Activated naive CD4-positive, alpha-beta T cell treated with Interleukin-2 at 50 U/mL for 16 hours (primary cell): ENCODE measurements at places on chromosomes 5 and 9.
A peak's percentile ranks its signal among the peaks of the same experiment; 100 is the strongest.

GRCh38 chr9:32968101-32969011 is 33.1 kb downstream of the APTX start:
- DNase-seq = peak; percentile 57

GRCh38 chr9:89179895-89180734 is 1.5 kb upstream of the SHC3 start:
- peak; percentile 23 for DNase-seq

GRCh38 chr5:22947921-22948320 is 94.8 kb upstream of the CDH12 start:
- no peak for DNase-seq

DNA sequence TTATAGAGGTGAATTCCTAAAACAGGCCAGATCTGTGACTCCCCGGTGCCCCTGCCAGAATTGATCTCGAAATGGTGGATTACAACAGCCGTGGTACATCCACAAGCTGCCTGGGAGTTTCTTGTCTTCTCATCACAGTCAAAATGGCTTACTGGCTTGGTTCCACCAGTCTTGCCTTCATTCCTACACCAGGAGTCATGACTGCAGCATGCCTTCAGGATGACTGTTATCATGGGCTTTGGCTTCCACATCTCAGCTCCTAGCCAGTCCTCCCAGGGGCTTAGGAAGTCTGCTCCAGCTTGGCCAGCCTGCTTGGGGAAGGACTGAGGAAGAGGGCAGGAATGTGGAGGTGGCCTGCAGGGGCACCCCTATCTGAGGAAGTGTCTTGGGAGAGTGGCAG is 132.9 kb upstream of the NR3C1 start:
- no peak for DNase-seq

DNA sequence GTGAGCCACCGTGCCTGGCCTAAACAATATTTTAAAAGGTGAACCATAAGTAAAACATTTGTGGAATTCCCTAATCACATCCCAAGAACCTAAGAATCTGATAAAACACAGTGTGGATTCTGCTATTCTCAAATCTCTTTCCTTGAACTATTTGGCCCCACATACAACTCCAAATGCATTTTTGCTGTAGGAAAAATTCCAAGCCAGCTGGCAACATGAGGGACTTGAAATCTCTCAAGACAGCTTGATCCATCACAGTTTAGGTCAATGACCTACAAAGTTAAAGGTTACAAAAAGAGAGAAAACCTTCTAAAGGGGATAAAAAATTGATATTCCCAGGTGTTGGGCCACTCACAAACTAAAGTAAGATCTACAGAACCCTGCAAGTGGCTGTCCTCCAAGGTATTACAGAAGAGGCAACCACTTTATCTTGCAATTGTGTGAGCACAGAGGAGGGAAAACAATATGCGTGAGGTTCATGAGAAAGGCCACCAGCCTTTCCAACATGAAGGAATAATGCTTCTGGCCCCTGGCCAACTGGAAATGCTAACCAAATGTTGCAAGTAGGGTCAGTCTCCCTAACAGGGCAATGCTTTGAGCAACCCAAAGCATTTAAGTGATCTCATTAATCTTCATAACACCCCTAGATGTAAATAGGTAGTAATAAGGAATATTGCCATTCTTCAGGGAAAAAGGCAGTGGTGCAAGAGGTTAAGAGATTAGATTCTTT is 221.4 kb downstream of the SEMA5A start:
- no peak for DNase-seq

DNA sequence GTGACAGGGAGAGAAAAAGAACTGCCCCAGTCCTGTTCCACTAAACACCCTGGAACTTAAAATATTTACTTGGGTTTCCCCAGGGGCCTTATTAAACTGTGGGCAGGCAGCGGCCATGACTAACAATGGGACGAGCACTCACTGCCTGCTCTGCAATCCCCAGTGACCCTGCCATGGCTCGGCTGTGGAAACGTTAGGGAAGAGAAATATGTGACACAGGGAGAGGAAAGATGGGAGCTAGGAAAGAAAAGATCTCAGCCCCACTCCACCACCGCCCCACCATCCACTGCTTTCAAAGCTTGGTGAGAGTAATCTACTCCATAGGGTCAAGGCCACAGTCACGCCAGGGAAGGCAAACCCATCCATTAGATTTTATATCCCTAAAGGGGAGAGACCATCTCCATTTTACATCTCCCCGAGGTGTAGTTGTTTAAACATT is 117.6 kb downstream of the EFNA5 start:
- DNase-seq = no peak

- DNase-seq = no peak
Measured at GRCh38 chr5:132090107-132090506, 16.5 kb downstream of the CSF2 start.

GRCh38 chr5:42586625-42587024 is 163.4 kb downstream of the GHR start:
- DNase-seq = no peak

DNA sequence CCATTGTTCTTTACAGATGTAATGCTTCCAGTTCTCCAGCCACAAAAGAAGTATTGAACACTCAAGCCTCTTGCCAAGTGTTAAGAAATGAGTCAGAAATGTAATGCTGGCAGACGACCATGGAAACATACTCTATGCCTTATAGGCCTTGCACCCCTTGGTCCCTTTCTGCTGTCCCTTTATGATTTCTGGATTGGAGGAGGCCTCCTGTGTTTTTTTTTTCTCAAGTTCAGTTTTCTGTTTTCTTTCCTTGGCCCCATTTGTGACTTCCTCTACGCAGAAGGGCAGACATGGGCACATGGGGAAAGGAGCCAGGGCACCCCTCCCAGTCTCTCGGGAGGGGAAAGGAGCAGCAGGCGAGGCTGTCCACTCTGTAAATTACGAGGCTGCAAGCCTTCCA is 53.4 kb downstream of the SNX18 start:
- DNase-seq = no peak

GRCh38 chr5:53095931-53096525 is 13.5 kb downstream of the MOCS2 start:
- DNase-seq = peak; percentile 68

GRCh38 chr9:38263532-38263931 is 129.0 kb upstream of the ALDH1B1 start:
- DNase-seq = no peak

GRCh38 chr5:74556631-74557595 is 83.6 kb downstream of the ENC1 start:
- DNase-seq = no peak

DNA sequence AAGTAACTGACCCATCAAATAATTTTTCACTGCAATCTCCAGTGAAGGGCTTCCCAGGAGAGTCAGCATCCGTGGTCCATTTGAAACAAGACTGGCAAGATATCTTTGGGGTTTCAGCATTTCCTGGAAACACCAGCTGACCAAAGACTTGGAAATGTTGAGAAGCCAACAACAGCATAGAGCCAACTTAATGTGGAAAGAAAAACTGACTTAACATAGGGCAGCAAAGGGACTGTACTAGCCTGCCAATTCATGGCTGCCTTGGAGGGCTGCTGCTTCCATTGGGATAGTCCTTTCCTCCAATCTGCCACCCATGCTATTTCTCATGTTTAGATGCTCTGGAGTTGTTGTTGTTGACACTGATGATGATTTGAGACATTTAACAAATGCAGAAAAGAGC is 76.5 kb upstream of the SPDL1 start:
- DNase-seq = no peak

- DNase-seq = no peak
Measured at GRCh38 chr5:478369-478981, 35.5 kb downstream of the EXOC3 start.

GRCh38 chr9:113543296-113543981 is 79.9 kb downstream of the RGS3 start:
- DNase-seq = no peak

- no peak for DNase-seq
Measured at GRCh38 chr5:36666274-36666673, 59.9 kb downstream of the SLC1A3 start.

GRCh38 chr5:173512637-173513435 is 103.6 kb downstream of the BOD1 start:
- no peak for DNase-seq

GRCh38 chr5:139222346-139222745 is 24.2 kb upstream of the SIL1 start:
- no peak for DNase-seq

DNA sequence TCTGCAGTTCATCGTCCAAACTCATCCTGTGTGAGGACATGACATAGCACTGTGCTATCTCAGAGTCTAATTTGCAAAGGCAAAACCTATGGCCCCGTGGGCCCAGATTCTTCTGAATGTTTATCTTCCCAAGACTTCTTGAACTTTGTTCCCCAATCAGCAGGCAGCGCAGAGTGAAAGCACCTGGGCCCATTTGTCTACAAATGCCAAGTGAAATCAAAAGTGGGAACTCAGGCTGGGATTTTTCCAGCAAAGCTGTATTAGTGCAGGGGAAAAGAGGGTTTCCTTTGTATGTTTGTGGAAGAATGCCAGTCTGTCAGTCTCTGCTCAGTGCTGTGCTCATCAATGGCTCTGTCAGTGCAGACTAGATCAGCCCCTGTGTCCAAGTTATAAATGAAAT is 55.8 kb downstream of the FOXD1 start:
- DNase-seq = no peak

DNA sequence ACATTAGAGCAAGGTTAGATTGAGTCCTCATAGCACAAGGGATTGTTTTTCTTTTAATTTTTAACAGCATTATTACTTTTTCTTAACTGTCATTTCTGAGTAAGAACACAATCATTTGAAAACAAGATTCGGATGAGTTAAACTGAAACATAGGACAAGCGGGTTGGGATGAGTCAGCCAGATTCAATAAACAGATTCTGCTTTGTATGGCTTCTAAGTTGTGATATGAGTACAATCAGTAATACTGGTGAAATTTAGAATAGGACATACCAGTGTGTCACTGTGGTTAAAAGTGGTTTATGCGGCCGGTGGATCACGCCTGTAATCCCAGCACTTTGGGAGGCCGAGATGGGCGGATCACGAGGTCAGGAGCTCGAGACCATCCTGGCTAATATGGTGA is 364.3 kb upstream of the CDH10 start:
- DNase-seq = no peak

GRCh38 chr5:52674815-52675545 is 112.7 kb upstream of the ITGA1 start:
- no peak for DNase-seq

GRCh38 chr5:141557681-141558136 is 61.1 kb downstream of the DIAPH1 start:
- DNase-seq = peak; percentile 82

DNA sequence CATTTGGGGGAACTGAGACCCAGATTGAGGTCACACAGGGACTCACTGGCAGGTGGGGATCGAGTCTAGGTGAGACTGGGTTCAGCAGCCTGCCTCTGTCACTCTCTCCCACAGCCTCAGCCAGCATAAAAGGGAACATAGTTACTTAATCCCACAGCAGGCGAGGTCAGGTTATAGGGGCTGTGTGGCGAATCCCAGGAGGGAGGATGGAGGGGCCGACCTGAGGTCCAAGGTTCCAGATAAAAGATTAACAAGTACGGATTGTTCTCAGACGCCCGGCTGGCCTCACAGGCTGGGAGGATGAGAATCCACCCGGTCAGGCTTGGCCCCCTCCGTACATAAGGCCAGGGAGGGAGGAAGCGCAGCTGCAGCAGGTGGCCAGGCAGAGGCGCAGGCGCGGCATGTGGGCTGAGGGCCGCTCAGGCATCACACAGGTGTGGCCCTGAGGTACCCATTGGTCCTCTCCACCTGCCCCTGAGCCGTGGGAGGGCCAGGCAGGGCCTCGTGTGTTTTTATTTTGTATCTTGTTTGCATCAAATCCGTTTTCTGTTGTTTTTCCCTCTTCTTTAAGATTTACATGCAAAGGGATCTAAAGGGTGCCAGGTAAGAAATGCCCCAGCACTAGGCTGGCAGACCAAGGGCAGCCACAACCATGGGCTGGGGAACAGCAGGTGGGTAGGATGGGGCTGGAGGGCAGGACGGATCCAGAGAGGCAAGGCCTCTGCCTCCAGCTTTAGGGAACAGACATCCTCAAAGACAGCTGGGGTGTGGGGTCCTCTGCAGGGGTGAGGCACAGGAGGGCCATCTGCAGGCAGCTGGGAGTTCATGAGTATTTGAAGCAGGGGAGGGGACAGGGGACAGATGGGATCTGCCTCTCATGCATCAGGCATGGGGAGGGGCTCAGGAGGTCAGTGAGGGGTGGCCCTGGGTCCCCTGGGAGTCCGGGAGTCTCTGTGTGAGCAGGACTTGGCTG is 3.6 kb downstream of the SUSD3 start:
- DNase-seq = peak; percentile 28

GRCh38 chr5:117812861-117813260 is 1175.5 kb downstream of the DTWD2 start:
- no peak for DNase-seq

DNA sequence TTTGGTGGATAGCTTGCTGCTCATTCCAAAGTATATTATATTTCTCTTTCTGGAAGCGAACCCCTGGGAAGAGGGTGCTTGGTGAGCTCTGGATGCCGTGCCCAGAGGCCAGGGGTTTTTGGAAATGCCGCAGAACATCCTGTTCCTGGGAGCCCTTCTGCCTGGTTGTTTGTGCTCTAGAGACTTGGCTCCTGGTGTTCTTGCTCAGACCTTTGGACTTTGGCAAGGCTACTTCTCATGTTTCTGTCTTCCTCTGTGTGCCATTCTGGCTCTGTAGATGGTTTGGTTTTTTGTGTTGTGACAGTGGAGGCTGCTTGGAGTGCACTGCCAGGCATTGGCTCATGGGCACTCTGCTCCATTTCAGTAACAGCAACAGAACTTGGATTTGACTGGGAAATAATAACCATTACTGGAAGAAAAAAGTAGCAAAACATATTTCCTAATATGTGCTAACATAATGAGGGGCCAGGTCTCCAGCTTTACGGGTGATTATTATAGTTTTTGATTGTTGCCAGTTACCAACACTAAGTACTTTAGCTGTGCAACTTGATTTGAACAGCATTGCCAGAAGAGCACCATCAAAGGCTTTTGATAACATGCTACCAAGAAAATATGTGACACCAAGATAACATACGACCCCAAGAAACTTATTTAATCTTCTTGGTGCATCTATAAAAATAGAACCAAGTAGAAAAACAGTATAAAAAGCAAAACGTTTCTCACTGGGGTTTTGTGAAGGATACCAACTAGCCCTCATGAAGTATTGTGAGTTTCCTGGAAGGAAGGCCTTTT is 94.2 kb downstream of the PCSK1 start:
- DNase-seq = no peak

DNA sequence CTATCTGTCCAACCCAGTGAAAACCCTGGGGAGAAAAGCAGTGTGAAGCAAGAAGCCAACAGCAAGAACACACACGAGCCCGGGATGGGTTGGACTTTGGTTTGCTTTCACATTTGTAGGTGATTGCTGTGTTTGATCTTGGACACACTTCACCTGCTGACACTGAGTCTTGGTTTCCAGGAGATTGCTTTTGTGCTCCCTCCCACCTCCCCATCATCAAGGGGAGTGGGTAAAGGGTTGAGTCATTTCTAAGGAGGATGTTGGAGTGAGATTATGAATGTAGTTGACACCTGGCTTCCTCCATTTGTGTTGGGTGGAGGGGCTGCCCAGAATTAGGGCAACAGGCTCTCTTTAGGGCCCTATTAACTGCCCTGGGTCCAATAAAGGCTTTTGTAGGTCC is 37.5 kb downstream of the ANKDD1B start:
- no peak for DNase-seq

- no peak for DNase-seq
Measured at GRCh38 chr9:37424686-37425297, 2.3 kb downstream of the GRHPR start.

GRCh38 chr9:135712613-135713295 is 10.8 kb downstream of the KCNT1 start:
- no peak for DNase-seq
